CD4-positive, alpha-beta T cell treated with Interleukin-1 beta for 1 hour (primary cell): ENCODE measurements at places on chromosomes 6 and 20.

GRCh38 chr6:105389543-105389942 lies 13.3 kb downstream of the PREP start:
- DNase-seq, result no peak

DNA sequence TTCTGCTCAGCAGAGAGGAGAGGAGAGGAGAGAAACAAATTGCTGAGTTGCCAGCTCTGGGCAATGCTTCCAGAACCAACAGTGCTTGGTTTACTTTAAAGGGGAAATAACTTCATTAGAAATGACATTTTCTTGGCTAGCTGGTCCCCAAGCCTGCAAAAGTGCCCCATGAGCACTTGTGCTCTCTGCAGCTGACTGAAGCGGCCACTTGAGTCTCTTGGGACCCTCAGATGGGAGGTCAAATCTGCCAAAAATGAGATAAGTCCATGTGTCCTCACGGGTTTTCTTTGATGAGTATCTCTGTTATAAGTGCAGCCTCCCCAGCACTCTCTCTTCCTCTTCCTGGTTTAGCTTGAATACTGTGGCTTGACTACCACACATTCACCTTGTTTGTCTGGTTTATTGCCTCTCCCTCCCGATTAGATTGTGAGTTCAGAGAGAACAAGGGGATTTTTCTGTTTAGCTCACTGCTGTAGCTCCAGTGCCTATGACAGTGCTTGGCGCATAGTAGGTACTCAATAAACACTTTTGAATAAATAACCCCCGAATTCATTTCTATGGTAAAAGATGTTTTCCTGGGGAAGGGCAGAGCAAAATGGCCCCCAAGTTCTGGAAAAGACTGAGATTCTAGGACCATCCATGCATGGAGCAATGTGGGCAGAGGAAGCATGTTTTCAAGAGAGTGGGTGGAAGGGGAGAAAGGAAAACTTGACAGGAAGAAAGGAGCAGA lies 7.0 kb upstream of the RIN2 start:
- no peak for DNase-seq

DNA sequence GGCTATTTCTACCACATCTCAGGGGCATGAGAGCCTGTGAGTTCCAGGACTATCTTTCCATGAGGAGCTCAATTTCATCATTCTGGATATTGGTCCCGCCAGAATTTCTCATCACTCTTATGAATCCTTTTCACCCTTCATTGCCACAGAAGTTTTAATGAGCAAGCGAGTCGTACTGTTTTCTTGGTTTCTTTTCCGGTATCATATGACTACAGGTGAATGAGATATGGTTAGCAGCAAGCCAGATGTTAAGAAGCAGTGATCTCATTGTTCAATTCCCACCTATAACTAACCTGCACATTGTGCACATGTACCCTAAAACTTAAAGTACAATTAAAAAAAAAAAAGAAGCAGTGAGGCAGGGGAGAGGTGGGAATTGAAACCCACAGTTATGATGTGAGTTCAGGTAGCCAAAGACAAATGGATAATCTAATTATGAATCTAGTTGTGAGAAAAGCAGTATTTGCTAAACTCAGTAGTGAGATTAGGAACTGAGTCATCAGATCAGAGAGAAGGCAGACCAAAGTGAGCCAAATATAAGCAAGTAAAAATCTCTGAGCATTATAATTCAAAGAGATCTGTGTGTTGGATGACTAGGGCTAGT lies 78.0 kb upstream of the ELOVL5 start:
- no peak for DNase-seq

DNA sequence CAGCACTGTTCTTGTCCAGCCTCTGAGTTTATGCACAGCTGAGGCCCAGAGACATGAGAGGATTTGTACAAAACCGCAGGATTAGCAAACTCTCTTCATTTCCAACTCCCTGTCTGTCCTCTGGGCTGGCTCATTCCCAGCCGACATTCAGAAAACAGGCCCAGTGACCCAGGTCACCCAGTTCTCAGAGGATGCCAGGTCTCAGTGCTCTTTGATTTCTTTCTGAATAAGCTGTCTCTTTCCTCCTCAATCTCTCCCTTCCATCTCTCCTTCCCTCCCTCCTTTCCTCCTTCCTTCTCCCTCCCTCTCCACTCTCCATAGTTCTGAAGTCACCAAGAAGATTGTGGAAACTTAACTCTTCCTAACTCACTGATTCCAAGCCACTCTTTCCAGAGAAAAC lies 372.7 kb upstream of the SULF2 start:
- DNase-seq, result no peak

DNA sequence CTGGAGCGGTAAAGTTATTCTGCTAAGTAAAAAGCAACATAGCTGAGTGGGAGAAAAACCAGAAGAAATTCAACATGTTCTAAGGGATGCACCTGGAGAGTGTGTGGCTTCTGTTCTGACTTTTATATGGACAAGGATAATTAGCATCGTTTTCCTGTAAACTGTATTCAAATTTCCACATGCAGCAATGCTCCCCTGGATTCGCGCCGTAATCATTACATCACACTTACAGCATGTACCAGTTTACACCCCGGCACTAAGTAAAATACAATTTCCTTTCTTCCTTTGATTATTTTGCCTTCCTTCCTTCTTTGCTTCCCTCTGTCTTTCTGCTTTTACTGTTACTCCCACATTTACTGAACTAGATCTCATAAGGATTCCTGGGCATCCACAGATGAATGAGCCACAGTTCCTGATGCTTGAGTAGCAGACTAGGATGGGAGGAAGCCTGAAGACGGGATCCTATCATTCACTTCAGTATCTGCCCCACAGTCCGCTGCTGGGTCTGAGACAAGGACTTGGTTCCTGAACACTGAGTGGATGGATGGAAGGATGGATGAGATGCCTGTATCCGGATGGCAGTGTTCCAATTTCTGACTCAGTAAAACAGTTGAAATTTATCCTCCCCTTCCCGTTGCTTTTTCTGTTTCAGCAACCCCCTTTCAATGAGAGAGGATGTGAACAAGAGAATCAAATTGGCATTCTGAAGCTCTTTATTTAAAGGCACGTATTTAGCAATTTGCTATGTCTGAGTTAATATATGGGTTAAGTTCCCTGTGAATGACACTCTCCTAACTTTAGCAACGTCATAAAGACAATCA lies 174.6 kb downstream of the GJA10 start:
- DNase-seq, result no peak

GRCh38 chr6:168870982-168871381 lies 382.7 kb downstream of the THBS2 start:
- no peak for DNase-seq

- no peak for DNase-seq
Observed at GRCh38 chr20:29497261-29497671, 1760.2 kb upstream of the DEFB115 start.

GRCh38 chr6:16055852-16056251 lies 73.0 kb upstream of the MYLIP start:
- no peak for DNase-seq

DNA sequence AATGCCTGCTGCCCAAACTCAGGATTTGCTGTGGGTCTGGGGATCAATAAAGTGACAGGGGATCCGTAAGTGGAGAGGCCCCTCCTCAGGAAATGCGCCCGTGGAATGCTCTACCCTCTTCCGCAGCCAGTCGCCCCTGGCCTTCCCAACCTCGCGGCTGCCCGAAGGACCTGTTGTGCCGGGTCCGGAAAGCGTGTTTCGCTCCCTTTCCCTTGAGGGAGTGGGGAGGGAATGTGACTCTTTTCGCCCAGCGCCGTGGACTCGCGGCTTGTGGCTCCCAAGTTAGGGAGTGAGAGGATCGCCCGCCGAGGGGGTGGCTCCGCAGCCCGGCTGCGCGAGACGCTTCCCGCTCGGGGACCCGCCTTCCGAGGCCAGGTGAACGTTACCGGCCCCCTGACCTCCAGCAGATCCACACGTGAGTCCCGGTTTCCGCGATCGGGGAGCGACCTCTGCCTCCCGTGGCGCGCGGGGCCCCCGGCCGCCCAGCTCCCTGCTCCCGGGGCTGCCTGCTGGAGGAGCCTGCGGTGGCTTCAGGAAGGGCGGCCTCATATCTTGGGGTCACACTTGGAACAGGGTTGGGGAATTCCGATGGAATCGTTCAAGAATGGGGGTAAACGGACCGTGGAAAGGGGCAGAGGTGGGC lies 666 bp downstream of the TPD52L1 start:
- DNase-seq, result no peak

DNA sequence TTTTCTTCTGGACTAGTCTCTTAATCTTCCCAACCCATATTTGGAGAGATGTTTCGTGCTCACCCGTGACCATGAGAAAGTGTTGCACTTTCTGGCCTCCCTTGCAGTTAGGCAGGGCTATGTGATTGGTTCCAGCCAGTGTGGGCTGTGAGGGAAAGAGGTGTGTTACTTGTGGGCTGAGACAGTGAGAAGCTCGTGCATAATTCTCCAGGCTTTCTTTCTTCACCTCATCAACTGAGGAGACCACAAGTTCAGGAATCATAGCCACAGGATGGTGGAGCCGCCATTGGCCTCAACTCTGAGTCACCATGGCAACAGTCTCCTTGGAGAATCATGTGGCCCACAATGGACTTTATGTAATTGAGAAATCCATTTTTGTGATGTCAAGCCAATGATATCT lies 57.5 kb upstream of the FUCA2 start:
- peak; percentile 9 for DNase-seq

- DNase-seq, result no peak
Observed at GRCh38 chr20:61112515-61112914, 139.5 kb upstream of the CDH4 start.

- DNase-seq, result no peak
Observed at GRCh38 chr6:34909320-34909883, 20.3 kb downstream of the ANKS1A start.

- DNase-seq, result no peak
Observed at GRCh38 chr6:127096167-127096566, 22.3 kb upstream of the RSPO3 start.

- DNase-seq, result no peak
Observed at GRCh38 chr6:25793970-25794369, 37.9 kb downstream of the SLC17A1 start.

DNA sequence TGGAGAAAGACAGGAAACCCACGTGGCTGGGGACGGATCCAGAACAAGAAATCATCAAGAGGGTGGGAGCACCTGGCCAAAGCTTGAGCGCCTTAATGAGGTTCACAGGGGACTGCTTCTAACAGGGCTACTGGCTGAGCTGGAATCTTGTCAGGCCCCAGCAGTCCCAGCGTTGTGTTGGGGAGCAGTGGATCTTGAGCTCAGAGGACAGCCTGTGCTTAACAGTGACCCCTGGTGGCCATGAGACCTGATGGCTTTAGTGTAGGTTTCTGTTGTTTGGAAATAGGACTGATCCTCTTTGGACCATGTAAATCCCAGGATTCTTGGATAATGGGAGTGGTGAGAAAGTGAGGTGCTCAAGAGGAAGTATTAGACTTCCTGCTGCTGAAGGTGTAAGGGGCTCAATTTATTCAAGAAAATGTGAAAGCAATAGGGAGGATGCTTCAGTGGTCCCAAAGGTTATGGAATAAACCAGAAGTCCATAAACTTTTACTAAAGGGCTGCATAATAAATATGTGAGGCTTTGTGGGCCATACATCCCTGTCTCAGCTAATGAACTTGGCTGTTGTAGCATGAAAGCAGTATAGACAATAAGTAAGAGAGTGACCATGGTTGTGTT lies 216.2 kb downstream of the NFATC2 start:
- no peak for DNase-seq

- DNase-seq, result no peak
Observed at GRCh38 chr20:57779401-57780003, 69.7 kb upstream of the PMEPA1 start.

DNA sequence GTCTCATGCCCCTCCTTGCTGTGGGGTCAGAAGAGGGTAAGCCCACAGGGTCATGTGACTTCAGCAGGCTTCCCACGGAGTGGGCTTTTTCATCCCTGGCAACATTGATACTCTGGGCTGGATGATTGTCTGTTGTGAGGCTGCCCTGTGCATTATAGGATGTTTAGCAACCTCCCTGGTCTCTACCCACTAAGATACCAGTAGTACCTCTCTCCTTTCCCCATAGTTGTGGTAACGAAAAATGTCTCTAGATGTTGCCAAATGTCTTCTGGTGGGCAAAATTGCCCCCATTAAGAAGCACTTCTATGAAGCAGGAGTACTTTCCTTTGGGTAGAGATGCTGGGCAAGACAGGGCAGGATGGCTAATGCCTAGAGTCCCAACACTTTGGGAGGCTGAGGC lies 232.5 kb upstream of the ZNF217 start:
- no peak for DNase-seq

DNA sequence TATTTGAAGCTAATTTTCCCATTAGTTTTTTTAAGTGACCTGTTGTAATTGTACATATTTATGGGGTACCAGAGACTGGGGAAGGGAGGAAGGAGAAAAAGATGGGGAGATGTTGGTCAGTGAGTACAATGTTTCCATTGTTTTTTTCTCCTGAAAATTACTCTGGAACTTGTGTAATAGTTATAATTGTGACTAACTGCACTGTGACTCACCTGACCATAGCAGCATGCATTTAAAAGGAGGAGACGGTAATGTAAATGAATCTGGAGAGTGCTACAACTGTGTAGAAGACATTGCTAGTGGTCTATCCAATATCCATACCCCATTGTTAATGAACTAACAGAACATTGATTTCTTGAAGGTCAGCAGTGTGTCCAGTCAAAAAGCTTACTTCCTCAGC lies 133.4 kb downstream of the RFPL4B start:
- DNase-seq, result no peak

- no peak for DNase-seq
Observed at GRCh38 chr6:88708197-88708744, 255.1 kb downstream of the RNGTT start.

- DNase-seq, result no peak
Observed at GRCh38 chr20:9616455-9616805, 102.0 kb downstream of the LAMP5 start.

DNA sequence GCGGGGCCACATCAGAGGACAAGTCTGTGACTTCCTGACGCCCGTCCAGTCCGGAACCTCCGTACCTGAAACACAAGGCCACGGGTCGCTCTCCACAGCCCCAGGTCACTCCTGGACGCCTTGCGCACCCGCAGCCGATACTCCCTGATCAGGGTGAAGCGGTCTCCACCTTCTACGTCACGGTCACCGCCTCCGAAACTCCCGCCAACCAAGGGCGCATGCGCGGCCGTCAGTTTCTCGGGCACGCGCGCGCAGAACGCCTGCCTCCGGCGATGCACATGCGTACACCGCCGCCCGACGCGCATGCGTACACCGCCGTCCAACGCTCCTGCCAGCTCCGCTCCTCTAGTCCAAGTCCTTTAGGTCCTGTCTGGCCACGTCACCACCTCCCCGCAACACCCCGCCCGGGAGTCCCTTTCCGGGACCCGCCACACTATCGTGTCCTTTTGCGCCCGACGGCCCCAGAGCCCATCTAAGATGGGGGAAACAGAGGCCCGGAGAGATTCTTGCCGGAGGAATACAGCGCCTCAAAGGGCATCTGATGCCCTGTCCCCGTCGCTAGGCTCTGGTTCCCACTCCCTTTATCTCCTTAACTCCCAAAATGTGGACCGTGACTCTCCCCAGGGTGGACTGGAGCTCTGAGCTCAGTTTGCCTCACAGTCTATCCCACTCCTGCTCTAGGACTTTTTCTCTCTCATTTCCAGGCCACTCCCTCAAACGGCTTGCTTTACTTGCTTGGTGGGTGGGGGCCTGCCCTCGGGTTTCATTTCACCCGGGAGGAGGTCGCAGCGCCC lies at the start of gene DSN1:
Gene DSN1, minus strand, starts transcription at position 167 of the 794 bp plus-strand sequence. CDS start 2,305 bp downstream, outside the sequence.
- peak; percentile 97 for DNase-seq
